Stimulated activated effector memory CD8-positive, alpha-beta T cell treated with anti-CD3 and anti-CD28 coated beads, Interleukin-12 subunit alpha, Interleukin-12 subunit beta, amount 100 ng/mL, for 72 hours (primary cell): ENCODE measurements at places on chromosomes 16 and 17.

DNA sequence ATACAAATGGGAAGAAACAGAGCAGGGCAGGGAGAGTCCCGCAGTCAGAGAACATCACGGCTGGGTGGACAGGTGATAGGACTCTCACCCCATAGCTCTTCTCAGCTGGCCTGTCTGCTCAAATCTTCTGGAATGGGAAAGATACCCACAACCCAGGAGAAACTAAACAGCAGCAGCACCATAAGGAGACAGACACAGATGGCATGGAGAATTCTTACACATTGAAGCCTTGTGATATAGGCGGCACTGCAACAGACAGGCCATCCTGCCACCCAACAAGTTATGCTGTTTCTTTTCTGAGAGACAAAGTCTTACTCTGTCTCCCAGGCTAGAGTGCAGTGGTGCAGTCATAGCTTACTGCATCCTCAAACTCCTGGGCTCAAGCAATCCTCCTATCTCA, 8.6 kb upstream of the ANKRD40CL start:
- DNase-seq: no peak

DNA sequence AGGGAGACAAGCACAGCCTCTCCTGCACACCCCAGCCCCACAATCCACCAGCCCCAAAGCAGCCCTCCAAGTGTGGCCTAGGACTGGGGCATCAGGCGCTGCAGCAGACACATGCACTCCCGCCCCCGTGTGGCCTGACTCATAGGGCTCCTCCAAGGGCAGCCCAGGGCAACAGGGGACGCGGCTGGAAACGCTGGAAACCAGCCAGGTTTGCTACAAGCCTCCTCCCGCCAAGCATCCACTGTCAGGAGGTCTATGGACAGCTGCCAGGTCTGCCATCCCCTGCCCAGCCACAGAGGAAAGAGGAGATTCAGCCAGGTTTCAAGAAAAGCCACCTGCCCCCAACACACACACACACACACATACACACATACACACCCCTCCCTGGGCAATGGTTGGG, 25.8 kb downstream of the SRCIN1 start:
- DNase-seq: no peak

GRCh38 chr17:39924691-39925055, 2.7 kb downstream of the ORMDL3 start:
- no peak for DNase-seq

DNA sequence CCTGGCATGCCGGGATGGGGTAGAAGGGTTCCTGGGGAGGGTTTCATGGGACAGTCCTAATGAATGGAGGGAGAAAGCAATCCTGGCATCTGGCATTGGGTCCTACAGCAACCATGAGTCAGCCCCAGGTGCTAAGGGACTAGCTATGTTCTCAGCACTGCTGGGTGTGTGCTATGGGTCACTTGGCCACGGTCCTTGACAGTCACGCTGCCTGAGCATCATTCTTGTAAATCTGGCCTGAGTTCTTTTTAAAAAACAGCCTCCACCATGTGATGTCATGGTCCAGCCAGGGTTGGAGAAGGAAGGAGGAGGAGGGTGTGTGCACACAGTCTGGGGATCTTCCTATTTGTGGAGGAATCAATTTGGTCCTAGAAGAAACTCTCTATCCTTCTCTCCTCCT, 6.2 kb upstream of the RAMP2 start:
- DNase-seq: no peak

- no peak for DNase-seq
Observed at GRCh38 chr17:61464843-61465180, 12.6 kb downstream of the TBX4 start.
